CD4-positive, alpha-beta memory T cell (primary cell): ENCODE measurements at places on chromosomes 11 and 22.
A peak's percentile ranks its signal among the peaks of the same experiment; 100 is the strongest.

GRCh38 chr11:86863476-86863875 lies 63.1 kb downstream of the PRSS23 start:
- no peak for DNase-seq

GRCh38 chr22:47257976-47258375 lies 495.5 kb downstream of the TBC1D22A start:
- no peak for DNase-seq

DNA sequence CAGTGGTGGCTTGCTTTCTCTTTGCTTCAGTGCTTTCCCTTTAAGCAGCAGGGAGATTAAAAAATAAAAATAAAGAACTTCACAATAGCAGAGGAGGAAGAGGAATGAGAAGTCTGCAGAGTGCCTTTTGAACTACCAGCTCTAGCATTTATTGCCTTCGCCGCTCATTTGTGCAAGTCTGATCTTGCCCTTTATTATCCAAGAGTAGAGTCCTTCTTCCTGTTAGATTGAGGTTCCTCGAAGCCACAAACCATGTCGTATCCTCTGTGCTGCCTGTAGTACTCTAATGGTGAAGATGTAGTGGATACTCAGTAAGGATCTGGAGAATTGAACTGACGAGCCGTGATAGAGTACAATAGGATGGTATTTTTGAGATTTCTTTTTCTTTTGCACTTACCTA lies 101.2 kb upstream of the RAG2 start:
- no peak for DNase-seq

- no peak for DNase-seq
Observed at GRCh38 chr11:66607126-66607834, 9.2 kb upstream of the RBM14 start.

- no peak for DNase-seq
Observed at GRCh38 chr11:16133867-16134266, 222.5 kb downstream of the SOX6 start.

- DNase-seq = no peak
Observed at GRCh38 chr11:17273668-17274282, 2.8 kb upstream of the NUCB2 start.

- DNase-seq = no peak
Observed at GRCh38 chr11:27672836-27673464, 27.3 kb downstream of the BDNF start.

DNA sequence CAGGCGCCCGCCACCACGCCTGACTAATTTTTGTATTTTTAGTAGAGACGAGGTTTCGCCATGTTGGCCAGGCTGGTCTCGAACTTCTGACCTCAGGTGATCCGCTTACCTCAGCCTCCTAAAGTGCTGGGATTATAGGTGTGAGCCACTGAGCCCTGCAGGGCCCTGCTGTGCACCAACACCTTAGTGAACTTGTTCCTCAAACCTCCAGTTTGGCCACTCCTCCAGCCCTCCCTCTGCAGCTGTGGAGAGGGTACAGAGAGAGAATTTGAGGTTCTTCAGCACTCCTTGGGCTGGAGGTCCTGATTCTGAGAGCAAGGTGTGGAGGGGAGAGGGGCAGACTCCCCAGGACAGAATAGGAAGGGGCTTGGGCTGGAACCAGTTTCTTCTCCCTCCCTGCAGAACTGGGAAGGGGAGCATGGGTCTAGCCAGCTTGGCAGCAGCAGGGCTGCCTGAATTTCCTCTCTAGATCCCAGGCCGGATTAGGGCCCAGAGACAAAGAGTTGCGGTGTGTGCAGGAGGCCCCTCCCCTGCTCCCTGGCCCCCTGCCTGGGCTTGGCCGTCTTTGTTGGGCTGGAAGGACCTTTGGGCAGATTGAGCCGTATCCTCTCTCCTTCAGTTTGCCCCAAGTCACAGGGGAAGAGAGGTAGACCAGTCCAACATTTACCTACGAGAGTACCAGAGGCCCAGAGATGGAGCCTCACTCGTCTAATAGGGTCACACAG lies 2.3 kb upstream of the PEX16 start:
- DNase-seq = peak; percentile 40

DNA sequence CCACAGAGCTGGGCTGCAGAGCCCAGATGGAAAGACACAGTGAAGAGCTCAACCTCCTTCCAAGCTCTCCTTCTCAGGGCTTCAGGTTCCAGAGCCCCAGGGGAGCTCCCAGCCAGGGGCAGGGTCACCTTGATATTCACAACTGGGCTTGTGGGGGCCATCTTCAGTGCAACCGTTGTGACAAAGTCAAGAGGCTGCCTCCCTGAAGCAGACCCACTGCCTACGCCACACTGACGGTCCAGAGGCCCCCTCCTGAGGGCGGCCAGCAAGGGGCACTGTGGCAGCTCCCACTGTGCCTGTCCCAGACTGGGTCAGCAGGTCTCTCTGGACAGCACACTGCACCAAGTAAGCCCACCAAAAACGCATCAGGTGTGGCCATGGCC lies 84.1 kb downstream of the DGCR2 start:
- no peak for DNase-seq

DNA sequence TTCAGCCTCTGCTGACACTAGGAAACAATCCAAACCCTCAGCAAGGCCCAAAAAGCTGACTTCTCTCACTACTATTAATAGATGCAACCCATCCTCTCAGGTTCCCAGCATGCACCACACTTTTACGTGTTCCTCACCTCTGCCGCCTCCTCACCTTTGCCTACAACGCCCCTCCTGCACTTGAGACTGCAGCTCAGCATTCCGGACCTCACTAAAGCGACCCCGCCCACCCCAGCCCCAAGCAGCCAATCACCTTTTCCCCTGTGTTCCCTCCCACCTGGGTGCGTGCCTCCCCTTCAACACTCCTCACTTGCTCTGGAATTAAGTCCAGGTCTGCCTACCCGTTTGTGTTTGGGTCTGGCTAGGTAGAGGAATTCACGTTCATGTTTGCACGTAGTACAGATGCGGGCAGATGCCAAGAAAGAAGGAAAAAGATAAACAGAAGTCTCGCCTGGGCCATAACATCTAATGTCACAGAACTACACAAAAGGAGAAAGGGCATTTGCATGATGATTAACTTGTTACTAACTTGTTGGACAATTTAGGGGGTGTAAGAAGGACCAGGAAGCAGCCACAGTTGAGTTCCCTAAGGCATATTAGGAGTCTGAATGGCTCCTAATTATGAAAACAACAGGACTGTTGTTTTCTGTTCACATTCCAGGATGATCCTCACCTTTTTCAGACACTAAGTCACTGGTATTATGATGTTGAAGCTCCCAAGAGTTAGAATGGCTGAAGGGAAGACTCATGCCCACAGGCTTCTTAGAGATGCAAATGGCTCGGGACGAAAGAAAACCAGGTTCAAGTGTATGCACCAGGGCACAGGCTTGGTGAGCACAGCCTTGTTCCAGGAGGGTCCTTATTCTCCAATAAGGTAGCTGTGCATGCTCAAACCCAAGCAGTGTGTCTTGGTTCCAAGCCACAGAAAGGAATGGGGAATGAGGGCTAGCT lies 102.2 kb downstream of the MICAL3 start:
- DNase-seq = no peak

DNA sequence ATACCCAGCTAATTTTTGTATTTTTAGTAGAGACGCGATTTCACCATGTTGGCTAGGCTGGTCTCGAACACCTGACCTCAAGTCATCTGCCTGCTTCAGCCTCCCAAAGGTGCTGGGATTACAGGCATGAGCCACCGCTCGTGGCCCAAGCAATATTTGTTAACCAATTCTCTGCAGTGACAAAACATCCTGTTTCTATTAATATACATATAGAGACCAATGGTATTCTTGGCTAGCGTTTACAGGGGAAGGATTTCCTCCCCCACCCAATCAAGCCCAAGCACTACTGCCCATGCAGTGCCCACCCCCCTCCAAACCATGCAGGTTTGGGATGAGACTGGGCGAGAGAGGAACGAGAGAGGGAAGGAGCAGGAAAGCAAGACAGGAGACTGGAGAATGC lies 53.1 kb downstream of the APOL3 start:
- no peak for DNase-seq

- no peak for DNase-seq
Observed at GRCh38 chr11:100759106-100759505, 72.0 kb downstream of the ARHGAP42 start.

DNA sequence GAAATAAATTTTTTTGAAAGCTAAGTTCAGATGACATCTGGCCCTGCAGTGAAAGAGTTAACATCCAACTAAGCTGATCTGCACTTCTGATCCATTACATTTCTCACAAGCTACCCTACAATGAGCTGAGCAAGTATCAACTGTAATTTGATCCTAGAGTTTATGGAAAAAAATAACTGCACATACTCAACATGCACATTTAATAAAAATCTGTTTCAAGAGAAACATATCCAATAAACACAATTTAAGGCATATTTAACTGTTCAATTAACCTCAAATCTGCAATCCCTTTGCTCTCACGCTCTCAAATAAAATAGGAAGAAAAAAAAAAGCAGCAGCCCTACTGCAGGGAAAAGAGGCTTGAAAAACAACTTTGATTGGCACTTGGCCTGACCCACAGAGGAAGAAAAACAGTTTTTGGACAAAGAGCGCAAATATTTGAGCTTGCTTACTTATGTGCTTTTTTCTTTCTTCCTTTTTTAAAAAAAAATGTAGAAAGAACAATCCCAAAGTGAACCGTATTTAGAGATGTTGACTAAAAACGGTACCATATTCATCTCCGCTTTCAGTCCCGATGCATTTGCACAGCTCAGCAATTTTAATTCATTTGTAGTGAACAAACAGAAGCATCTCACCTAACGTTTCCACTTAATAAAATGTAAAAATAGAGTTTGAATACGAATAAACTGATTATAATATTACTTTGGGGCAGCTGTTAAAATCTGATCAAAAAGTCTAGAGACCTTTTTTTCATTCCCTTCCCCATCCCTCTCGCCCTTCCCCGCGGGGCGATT lies 1.6 kb downstream of the SESN3 start:
- DNase-seq = peak; percentile 11
